ENCODE measurements at places on chromosomes 4 and X.

DNA sequence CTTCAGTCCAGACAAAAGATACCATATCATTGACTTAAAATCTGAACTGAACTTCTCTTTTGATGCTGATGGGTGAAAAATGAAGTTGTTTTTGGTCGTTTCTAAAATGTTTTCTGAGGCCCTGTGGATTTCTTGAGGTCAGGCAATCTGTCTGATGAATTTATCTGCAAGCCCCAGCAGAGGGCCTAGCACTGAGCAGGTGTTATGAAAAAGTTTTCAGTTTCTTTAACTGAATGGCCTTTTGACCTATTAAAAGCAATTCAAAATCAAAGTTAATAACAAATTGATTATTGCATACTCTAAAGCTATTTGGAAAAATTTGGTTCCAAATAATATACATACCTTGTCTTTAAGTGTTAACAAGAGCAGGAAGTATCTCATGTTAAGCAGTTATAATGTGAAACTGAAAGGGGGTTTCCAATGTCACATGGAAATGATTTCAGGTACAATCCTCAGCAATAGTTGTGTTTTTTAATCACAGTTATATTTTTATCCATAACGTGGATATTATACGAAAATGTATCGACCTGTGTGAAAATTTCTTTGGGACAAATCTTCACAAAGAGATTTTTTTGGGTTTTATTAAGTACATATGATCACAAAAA, 285.0 kb downstream of the SPANXN1 start:
- H3K4me1 ChIP-seq = no peaks in the 10 kb centered on the region
- no peak for DNase-seq
- no peak overlapping the region for H3K27ac ChIP-seq

DNA sequence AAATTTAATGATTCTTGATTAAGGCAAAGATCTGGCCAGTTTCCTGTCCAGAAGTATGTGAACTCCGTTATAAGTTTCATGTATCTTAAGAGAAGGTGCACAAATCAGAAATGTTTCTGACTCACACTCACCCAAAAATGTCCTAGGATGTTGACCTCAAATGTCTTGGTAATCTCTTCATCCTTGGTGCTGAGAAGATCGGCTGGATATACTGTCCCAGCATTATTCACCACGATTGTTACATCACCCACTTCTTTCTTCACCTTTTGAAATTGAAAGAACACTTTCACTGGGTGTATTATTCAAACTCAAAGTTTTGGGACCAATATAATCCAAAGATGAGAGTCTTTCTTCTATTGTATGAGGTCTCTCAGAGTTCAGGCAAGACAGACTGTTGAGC, 5.7 kb downstream of the HSD17B13 start:
- no peak overlapping the region for H3K27ac ChIP-seq
- DNase-seq = no peak
- peaks cover 3% of the 10 kb centered on the region for H3K36me3 ChIP-seq
- H3K27me3 ChIP-seq = no peaks in the 10 kb centered on the region

DNA sequence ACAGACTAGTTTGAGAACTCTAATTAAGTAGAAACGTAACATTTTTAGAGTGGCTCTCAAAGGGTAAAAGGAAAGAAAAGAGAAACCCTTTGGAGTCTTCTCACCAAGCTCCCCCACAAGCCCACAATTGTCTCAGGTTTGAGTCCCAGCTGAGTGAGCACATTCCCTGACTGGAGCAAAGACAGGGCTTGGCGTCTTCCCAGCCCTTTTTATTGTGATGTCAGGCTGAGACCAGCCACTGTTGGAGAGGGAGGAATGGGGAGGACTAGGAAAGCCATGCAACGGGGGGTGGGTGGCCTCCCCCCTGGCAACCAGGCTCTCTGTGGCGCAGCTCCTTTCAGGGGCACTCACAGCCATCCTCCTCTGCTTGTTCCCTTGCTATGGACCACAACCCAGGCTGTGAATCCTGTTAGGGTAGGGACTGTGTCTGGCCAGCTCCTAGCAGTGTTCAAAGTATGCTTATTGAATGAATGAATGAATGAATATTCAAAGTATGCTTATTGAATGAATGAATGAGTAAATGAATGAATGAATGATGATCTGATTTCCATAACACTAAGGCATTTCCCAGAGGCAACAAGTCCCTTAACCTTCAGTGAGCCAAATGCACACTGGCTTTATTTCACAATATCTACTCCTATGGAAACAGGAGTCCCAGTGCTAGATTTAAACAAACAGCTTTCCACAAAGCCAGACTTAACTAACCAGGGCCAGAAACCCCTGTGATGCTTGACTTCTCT, 413.3 kb downstream of the MID1IP1 start:
- H3K27me3 ChIP-seq = no peaks in the 10 kb centered on the region
- H3K4me3 ChIP-seq = no peak overlapping the region
- H3K27ac ChIP-seq = no peak overlapping the region
- H3K4me1 ChIP-seq = no peaks in the 10 kb centered on the region
- no peak for DNase-seq

DNA sequence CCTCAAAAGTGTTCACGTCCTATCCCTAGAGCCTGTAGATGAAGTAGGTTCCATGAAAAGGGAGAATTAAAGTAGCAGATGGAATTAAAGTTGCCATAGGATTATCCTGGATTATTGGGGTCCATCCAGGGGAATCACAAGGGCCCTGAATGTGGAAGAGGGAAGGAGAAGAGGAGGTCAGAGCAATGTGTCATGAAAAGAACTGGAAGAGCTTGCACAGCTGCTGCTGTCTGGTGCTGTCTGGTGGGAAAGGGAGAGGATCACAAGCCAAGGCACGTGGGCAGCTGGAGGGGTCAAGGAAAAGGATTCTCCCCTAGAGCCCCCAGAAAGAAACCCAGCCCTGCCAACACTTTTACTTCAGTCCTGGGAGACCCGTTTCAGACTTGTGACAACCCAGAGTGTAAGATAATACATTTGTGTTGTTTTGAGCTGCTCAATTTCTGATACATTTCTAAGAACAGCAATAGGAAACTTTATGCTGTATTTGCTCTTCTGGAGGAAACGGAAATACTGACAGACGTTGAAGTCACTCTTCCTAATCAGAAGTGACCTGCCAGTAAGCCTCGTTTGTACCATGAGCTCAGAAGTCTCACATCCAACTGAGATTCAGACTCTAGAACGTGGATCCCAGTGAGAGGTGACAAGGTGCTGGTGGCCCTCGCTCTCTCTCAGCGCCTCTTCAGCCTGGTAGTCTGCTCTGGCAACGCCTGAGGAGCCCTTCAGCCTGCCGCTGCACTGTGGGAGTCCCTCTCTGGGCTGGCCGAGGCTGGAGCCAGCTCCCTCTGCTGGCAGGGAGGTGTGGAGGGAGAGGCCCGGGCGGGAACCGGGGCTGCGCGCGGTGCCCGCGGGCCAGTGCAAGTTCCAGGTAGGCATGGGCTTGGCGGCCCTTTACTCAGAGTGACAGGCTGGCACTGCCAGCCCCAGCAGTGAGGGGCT, 34.7 kb upstream of the ENPP6 start:
- H3K4me1 ChIP-seq = peaks cover 6% of the 10 kb centered on the region
- DNase-seq = no peak
- no peak overlapping the region for H3K27ac ChIP-seq
- no peak overlapping the region for H3K4me3 ChIP-seq
- H3K27me3 ChIP-seq = no peaks in the 10 kb centered on the region

GRCh38 chrX:5537098-5537497, 691.6 kb downstream of the NLGN4X start:
- H3K27me3 ChIP-seq = no peaks in the 10 kb centered on the region
- H3K4me1 ChIP-seq = no peaks in the 10 kb centered on the region
- DNase-seq = no peak
- no peak overlapping the region for H3K4me3 ChIP-seq

DNA sequence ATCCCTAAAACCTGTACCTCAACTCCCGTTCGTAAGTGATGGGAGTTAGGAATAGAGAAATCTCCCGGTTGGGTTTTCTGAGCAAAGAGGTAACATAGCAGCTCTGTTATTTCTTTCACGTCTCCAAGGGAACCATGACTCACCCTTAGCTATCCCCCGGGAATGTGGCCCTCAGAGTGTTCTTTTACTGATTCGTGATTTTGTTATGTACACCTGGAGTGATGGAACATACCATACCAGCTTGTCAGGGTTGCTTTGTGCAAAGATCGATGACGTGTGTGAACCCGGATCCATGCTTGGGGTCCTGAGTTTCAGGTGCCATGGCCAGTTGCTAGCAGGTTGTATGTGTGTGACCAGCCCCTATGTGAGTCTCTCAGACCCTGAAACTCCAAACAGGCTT, 52.6 kb downstream of the HPRT1 start:
- H3K4me3 ChIP-seq = no peak overlapping the region
- no peaks in the 10 kb centered on the region for H3K36me3 ChIP-seq
- no peaks in the 10 kb centered on the region for H3K4me1 ChIP-seq
- H3K27me3 ChIP-seq = no peaks in the 10 kb centered on the region
- DNase-seq = no peak

DNA sequence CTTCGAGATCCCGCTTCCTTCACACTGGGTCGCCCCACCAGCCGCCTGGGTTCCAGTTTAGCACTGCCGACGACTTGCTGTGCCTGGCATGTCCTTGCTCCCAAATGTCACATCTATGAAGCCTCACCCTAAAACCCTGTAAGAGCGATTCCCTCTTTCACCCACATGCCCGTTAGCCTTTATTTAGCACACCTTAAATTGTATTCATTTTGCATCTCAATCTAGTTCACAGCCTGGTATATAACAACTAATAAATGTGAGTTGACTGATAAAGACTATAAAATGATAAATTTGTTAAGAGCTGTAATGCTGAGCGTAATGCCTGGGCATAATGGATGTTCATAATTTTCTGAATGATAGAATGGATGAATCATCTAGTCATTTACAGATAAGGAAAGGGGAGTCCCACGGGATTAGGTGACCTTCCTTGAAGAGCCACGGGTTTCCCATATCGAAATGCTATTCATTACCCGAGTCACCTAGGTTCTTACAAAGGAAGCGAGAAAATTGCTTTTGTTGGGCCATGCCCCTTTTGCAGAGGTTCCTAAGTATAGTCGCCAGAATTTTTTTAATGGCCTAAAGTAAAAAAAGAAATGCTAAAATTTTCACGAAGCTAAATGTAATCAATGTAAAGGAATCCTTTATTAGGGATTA, 1.1 kb upstream of the AP1S2 start:
- H3K27ac ChIP-seq = peak overlapping the region; percentile 87
- no peak for DNase-seq
- H3K4me3 ChIP-seq = peak overlapping the region; percentile 81
- no peaks in the 10 kb centered on the region for H3K36me3 ChIP-seq

DNA sequence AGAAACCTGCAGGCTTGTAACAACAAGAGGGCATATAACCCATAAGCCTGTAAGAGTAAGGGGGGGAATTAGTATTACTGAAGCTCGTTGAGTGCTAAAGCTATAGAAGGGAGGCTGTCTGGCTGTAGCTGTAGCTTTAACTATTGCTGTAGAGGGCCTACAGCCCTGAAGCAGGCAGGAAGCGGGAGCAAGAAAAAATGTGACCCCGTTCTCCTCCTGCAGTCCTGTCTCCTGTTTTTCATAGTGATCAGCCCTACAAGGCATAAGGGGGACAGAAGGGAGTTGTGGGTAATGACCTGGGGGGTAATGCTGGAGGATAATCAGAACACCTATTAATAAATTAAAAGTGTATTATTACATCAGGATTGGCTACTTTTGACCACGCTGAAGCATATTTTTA, 206.9 kb upstream of the MAB21L2 start:
- no peak overlapping the region for H3K4me3 ChIP-seq
- H3K27ac ChIP-seq = no peak overlapping the region
- DNase-seq = no peak

DNA sequence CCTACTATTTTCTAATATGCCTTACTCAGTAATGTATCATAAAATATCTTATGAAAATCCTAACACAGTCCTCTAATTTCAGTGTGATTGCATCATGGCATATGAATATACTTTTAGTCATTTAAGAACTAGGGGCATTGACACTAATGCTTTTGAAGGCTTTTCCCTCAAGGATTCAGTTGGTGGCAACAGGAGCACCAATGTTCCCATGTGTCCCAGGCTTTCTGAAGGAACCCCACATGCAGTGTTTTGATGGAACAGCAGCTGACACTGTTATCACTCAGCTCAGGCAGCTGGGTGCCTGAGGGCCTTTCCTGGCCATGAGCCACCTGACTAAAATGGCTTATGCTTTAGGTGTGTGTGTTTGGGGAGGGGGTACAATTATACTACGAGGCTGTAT, 348.3 kb downstream of the ARHGAP24 start:
- DNase-seq = no peak
- H3K36me3 ChIP-seq = no peaks in the 10 kb centered on the region
- no peak overlapping the region for H3K27ac ChIP-seq
- H3K27me3 ChIP-seq = no peaks in the 10 kb centered on the region

DNA sequence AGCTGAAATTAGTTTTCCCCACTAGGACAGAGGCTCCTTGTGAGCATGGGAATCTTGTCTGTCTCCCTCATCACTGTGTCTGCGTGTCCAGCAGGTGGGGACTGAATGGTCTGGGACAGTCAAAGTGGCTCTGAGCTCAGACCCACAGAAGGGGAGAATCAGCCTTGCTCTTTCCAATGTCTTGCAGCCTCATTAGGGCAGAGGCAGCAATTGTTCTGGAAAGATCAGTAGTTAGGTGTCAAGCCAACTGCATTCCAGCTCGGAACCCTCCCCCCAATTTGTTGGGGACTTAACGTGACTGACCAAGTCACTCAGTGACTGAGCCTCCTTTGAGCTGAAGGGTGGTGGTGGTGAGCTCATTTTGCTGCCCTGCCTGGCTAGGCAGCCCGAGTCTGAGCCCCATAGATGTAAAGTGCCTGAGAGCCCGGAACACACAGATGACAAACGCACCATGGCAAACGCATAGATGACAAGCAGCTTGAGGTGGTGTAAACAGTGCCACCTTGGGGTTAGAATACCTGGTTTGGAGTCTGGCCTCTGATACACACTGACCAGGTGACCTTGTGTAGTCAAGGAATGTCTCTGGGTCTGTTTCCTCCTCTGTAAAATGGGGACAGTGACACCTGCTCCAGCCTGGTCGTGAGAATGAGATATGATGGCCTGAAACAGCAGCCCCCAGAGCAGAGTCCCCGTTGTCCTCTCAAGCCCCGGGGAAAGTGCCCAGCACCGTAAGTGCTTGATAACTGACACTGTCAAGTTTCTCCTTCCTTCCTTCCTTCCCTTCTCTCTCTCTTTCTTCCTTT, 2.7 kb upstream of the SORCS2 start:
- no peaks in the 10 kb centered on the region for H3K36me3 ChIP-seq
- peaks cover 40% of the 10 kb centered on the region for H3K27me3 ChIP-seq
- DNase-seq = no peak
- H3K4me1 ChIP-seq = peaks cover 8% of the 10 kb centered on the region
- H3K4me3 ChIP-seq = no peak overlapping the region

GRCh38 chr4:42789041-42789567, 103.4 kb upstream of the GRXCR1 start:
- H3K36me3 ChIP-seq = no peaks in the 10 kb centered on the region
- H3K4me3 ChIP-seq = no peak overlapping the region
- no peaks in the 10 kb centered on the region for H3K4me1 ChIP-seq
- H3K27ac ChIP-seq = no peak overlapping the region
- no peak for DNase-seq

- H3K27ac ChIP-seq = no peak overlapping the region
- no peaks in the 10 kb centered on the region for H3K36me3 ChIP-seq
- H3K4me3 ChIP-seq = no peak overlapping the region
- H3K27me3 ChIP-seq = no peaks in the 10 kb centered on the region
- no peaks in the 10 kb centered on the region for H3K4me1 ChIP-seq
These were observed 128.6 kb upstream of the SLC34A2 start for GRCh38 chr4:25527034-25527433.

Data from CD4-positive, alpha-beta T cell (primary cell).